ENCODE measurements at places on chromosomes 2 and 18.

GRCh38 chr2:216621292-216621691 is 11.9 kb upstream of the IGFBP2 start:
- no peak for DNase-seq

GRCh38 chr2:232385660-232386489 is 7.3 kb downstream of the ALPP start:
- DNase-seq: no peak

DNA sequence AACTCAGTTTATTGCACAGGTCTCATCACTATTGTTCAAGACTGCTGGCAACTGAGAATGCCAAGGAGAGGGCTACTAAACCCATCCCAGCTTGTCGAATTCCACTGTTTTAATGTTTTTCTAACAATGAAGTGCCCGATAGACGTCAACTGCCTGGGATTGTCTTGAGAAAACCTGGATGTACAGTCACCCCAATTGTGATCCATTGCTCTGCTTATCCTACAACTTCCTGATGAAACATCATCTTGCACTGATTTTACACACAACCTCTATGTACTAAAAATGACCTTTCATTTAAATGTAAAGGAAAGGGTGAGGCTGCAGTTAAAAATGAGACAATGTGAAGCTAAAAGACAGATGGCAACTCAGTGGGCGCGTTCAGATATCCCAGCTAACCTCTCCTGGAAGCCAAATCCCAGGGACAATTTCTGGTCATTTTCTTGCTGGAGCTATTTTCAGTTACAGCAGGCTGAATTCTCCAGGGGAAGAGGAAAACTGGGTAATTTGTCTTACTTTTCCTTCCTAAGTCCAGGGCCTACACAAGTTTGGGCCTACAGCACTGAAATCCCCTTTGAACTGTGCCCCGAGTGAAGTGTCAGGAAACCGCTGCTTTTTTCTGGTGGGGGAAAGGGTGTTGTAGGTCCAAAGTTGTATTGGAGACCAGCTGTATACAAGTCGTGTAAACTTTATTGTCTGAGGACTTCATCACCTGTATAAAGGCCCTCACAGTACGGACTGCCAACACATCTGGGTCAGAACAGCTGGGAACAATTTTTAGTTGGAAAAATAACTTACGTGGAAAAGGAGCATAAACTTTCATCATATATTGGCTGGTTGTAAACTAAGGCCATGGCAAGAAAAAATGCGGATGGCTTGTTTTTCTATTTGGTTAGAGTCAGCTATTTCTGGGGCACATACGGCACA is 68.9 kb upstream of the LTBP1 start:
- DNase-seq: no peak

- no peak for DNase-seq
These were observed 52.9 kb upstream of the PARD3B start for GRCh38 chr2:204492417-204492816.

Measured in stimulated activated CD8-positive, alpha-beta memory T cell treated with anti-CD3 and anti-CD28 coated beads, Interleukin-7, amount 100 ng/mL, for 1 hour (primary cell).